ENCODE measurements at places on chromosomes 12 and 14.
A peak's percentile ranks its signal among the peaks of the same experiment; 100 is the strongest.

- DNase-seq = no peak
Measured at GRCh38 chr14:104268295-104268694, 129.9 kb downstream of the KIF26A start.

GRCh38 chr12:124680863-124681778, 113.7 kb upstream of the NCOR2 start:
- DNase-seq = peak; percentile 84

DNA sequence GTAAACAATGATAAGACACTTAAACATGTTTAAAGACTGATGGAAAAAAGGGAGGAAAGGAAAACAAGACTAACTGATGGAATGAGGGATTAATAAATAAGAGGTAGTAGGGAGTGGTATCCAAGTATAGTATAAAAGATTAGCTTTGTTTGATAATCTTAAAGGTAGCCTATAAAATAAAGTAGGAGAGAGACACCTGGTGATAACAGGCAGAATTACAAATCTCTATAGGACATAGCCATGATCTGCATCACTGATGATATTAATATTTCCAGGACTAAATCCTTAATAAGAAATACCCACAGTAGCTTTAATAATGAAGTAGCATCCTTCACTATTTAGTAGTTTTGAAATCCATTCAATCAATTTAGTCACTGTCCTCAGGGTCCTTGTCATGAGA, 30.4 kb downstream of the DLGAP5 start:
- DNase-seq = peak; percentile 40

- DNase-seq = no peak
Measured at GRCh38 chr14:97177016-97177415, 379.8 kb downstream of the VRK1 start.

- DNase-seq = no peak
Measured at GRCh38 chr14:52325630-52326029, 11.5 kb downstream of the PTGER2 start.

- DNase-seq = peak; percentile 76
Measured at GRCh38 chr12:132561427-132562156, 48.8 kb downstream of the LRCOL1 start.

- DNase-seq = no peak
Measured at GRCh38 chr12:7959701-7960121, 23.7 kb upstream of the SLC2A3 start.

DNA sequence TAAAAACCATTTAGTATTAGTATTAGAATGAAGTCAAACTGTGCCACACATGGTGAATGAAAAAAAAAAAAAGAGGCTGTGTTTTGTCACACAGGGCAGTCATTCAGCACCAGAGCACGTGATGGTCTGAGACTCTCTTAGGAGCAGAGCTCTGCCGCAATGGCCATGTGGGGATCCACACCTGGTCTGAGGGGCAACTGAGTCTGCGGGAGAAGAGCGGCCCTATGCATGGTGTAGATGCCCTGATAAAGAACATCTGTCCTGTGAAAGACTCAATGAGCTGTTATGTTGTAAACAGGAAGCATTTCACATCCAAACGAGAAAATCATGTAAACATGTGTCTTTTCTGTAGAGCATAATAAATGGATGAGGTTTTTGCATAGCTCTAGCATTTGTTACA, 12.2 kb upstream of the BDKRB1 start:
- DNase-seq = no peak
